ENCODE measurements at places on chromosomes 6 and 20.

GRCh38 chr6:131635384-131636340 lies 1.4 kb upstream of the ENPP3 start:
- no peak for DNase-seq

DNA sequence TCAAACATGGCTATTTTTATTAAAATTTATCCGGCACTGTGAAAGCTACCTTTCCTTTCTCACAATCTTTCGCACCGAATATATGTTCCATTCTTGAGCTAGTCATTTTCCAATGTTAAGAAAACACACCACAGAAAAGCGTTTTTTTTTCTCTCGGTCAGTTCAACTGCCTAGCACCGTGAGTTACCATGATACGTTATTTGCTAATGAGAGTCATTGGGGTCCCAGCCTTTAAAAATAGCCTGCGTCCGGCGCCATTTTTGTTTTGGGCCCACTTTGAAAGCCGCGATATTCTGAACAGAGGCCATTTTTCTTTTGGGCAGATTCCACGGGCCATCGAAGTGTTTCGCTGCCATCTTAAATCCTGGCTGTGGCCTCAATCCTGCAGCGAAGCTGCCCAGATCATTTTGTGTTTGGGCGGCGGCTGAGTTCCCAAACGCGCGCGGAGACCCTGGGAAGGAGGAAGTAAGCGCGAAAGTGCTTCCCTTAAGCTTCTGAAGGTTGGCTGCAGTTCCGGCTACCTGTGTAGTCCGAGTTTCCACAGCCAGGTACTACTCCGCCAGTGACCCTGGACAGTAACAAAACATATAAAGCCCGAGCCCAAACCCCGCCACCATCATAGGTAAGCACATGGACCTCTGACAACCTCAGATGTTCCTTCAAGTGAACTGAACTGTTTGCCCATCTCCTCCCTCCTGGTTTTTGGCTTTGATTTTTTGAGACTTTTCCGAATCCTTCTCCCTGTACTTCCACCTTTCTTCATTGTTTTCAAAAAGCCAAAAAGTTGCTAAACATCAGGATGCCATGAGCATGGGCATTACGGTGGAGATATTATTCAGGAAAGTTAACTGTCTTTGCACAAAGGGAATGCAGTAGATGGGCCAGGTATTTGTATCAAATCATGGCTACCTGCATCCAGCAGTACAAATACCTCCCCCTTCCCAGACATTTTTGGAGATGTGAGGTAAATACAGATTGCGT lies at the start of gene SLX4IP:
TSS of gene SLX4IP (plus strand) at position 474 of the 981 bp plus-strand sequence. CDS start 22,900 bp downstream, outside the sequence.
- DNase-seq: peak; percentile 85

DNA sequence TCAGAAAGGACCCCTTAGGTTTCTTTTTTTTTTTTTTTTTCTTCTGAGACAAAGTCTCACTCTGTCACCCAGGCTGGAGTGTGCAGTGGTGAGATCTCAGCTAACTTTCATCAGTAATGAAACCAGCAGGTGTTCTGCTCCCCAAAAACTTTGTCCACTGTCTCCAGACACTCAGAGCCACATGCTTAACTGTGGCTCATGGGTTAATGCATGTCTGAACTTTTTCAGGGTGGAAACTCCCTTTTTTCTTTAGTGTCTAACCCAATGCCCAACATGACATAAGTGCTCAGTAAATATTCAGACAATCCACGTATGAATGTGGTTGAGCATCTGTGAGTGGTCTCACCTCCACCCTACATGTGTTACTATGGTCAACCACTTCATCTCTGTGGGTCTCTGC lies 45.4 kb downstream of the MYB start:
- no peak for DNase-seq

GRCh38 chr6:16762550-16763477 lies 1.6 kb upstream of the ATXN1 start:
- DNase-seq: peak; percentile 61

DNA sequence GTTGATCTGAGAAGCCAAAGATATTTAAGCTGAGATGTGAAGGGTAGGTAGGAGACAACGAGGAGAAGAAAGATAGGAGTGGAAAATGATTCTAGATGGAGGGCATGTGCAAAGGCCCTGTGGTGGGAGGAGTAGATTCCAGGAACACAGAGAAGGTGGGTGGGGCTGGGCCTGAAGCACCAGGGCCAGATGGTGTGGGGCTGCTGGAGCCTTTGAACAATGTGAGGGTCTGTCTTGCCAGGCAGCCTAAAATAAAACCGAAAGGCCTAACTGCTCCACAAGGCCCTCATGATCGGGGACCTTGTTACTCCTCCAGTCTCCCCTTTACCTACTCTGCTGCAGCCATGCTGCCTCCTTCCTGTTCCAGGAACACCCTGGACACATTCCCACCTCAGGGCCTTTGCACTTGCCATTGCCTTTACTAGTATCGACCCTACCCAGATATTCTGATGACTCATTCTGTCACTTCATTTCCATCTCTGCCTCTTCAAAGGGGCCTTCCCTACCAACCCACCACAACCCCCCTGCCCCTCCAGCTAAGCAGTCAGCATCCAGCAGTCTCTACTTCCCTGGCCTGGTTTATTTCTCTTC lies 20.0 kb downstream of the FAM110A start:
- DNase-seq: no peak

DNA sequence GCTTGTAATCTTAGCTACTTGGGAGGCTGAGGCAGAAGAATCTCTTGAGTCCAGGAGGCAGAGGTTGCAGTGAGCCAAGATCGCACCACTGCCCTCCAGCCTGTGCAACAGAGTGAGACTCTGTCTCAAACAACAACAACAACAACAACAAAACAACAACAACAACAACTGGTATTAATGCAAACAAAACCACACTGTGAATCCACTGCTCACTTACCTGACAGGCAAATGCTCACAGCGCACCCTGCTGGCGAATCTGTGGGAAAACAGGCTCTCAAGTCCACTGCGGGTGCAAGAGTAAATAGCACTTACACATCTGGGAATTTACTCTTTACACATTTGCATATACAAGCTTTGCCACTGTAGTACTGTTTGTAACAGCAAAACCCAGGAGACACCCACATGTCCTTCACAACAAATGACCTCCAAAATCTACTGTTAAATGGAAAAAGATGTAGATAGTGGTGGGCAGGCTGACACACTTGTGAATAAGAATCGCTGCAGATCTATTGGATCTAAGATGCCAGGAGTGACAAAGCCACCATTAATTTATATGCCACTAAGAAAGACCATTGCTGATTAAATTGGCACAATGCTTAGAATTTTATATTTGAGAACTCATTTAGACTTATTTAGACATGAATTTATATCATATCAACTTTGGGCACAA lies 29.3 kb downstream of the NSFL1C start:
- DNase-seq: peak; percentile 87
